Stimulated activated CD8-positive, alpha-beta memory T cell treated with anti-CD3 and anti-CD28 coated beads, Interleukin-15, amount 100 ng/mL, for 48 hours (primary cell): ENCODE measurements at places on chromosomes 1 and 21.

DNA sequence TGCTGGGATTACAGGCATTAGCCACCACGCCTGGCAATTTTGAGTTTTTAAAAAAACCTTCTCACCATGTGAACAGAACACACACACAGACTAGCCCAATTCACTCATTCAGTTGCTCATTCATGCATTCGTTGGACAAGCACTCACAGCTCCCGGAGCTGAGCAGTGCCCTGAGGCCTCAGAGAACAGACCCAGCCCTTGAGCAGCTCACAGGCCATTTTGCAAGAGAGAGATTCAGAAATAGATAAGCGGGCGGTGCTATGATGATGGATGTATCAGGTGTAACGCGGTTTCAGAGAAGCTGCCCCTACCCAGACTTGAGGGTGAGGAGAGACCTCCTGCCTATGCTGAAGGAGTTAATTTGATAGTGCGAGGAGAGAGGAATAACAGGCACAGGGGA is 18.6 kb downstream of the PTAFR start:
- DNase-seq = no peak

GRCh38 chr1:27099135-27099586 is 55.8 kb downstream of the SLC9A1 start:
- no peak for DNase-seq

- DNase-seq = no peak
These were observed 5.3 kb upstream of the CD55 start for GRCh38 chr1:207316141-207316540.

GRCh38 chr21:42370894-42371654 is 4.7 kb upstream of the TFF1 start:
- DNase-seq = no peak

GRCh38 chr1:205935869-205936268 is 7.4 kb downstream of the SLC26A9 start:
- no peak for DNase-seq

DNA sequence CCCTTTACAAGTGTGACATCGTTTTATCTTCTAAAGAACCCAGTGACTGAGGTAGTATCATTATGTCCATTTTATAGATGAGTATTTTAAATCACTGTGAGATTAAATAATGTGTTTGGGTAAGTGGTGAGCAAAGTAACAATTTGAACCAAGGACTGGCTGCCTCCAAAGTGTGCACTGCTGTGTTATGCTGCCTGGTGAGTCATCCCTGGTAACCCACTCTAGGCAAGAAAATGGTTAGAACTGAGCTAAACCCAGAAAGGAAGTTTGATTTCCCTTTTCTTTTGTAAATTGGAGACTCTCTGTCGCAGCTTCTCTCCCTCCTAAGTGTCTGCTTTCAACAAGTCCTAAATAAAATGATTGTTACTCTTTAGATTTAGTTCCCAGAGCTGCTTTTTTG is 342.8 kb upstream of the KAZN start:
- DNase-seq = no peak

DNA sequence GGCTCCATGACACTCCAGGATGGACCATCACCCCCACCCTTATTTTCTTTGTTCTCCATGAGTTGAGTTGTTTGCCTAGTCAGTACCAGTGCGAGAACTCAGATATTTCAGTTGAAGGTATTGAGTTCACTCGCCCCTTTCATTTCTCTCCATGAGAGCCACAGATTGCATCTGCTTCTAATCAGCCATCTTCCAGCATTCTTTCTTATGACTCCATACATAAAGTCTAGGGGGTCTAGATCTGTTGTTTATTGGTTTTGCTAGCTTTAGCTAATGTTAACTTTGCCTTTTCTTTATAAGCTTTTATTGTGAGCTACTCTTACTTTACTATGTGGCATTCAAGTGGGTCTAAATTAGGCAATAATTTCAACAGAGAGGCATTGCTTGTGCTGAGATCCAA is 71.6 kb upstream of the PDC start:
- DNase-seq = no peak

- DNase-seq = no peak
These were observed 217.5 kb downstream of the MATN1 start for GRCh38 chr1:30505853-30506252.
